Cardiac muscle cell (in vitro differentiated cells and primary cell): ENCODE measurements at places on chromosomes 16 and 17. TPM values are rescaled to one million over a fixed set of nuclear protein-coding genes. Genes with fewer than 3 reads are reported as not detected.

- no peak for DNase-seq
These were observed 211.1 kb downstream of the IRX3 start for GRCh38 chr16:54075446-54075845.

GRCh38 chr16:23320693-23321092, 18.6 kb downstream of the SCNN1B start:
- no peak for DNase-seq

DNA sequence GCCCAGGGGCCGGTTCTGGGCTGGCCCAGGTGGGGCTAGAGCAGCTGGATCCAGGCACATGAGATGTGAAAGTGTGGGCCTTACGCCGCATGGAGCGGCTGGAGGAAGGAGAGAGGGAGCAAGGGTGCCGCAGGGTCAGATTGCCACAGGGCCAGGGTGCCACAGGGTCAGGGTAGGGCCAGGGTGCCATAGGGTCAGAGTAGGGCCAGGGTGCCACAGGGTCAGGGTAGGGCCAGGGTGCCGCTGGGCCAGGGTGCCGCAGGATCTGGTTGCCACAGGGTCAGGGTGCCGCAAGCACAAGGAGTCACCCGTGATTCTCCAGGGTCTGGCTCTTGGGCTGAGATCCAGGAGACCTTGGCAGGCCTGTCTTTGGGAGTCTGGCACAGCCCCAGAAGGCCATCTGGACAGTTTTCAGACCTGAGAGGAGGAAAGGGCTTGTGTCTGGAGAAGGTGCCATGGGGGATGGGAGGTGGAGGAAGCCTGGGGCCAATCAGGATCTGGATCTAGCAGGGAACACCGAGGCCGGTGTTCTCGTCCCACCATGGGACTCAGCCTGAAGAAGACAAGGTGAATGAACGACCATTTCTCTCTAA, 13.1 kb upstream of the LASP1NB start:
- peak; percentile 85 for DNase-seq

DNA sequence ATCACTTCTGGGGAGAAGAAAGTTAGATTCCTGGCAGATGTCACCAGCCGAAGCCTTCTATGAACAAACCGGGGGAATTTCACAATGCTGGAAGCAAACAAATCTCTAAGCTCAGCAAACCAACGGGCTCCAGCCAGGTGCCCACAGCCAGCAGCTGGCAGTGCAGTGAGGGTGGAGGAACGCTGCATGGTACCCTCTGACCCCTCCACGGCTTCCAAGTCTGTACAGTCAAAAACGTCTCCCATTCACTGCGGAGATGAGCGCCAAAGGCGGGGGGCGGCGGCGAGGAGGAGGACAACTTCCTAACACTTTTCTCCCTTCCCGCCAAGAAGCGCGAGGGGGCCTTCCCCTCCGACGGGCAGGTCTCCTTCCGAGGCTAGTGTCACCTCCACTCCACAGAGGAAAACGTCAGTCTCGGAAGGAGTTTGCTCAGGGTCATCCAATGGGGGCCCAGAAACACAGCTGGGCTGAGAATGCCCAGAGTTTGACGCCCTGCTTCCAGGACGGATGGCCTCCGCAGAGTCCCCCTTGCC, 924 bp downstream of the ZNF598 start:
- DNase-seq = peak; percentile 58

DNA sequence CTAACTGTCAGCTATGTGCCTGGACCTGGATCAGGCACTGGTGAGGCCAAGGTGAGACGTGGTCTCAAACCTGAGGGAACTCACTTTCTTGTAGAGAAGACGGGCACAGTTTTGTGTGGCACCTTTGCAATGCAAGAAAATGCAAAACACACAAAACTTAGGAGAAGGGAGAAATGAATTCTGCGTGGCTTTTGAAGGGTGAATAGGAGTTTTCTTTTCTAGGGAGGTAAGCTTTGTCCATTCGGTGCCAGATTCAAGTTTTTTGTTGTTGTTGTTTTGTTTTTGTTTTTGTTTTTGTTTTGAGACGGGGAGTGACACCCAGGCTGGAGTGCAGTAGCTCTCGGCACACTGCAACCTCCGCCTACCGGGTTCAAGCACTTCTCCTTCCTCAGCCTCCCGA, 1.4 kb downstream of the TOM1L1 start:
- DNase-seq = no peak

GRCh38 chr17:1626333-1626732, 2.3 kb downstream of the SLC43A2 start:
- no peak for DNase-seq

GRCh38 chr17:61587807-61588660, 3.0 kb downstream of the NACA2 start:
- DNase-seq = no peak

GRCh38 chr17:6450926-6451832, 6.9 kb downstream of the PIMREG start:
- peak; percentile 59 for DNase-seq

GRCh38 chr16:2744711-2745110, 7.7 kb upstream of the SRRM2 start:
- DNase-seq = no peak

DNA sequence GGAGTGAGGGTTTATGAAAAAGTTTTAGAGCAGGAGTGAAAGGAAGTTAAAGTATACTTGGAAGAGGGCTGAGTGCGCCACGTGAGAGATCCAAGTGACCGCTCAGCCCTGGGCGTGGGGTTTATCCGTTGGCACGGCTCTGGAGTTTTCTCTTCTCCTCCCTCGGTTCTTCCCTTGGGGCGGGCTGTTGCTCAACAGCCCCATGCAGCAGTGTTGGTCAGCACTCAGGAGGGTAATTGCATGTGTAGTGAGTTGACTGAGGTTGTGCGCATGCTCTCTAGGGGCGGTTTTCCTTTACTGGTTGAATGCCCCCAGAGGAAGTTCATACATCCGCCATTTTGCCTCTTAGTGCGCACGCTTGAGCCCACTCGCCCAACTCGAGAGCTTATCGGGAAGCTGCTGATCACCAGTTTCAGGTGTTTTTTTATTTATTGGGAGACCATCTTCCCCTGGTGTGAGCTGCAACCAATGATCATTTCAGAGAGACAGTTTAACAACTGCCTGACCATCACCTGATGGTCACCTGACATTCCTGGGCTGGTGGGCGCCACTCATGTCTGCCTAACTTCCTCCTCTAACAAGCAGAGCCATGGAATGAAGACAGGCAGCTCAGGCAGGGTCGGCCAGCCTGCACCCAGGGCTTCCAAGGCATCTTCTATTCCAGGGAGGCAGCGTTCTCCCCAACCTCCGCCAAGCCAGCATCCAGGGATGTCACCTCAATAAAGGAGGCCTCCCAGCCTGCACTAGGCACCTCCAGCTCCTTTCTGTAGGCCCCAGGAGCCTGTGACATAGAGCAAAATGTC, 41.3 kb upstream of the DNAH17 start:
- no peak for DNase-seq

- DNase-seq = no peak
These were observed 292.9 kb upstream of the CA10 start for GRCh38 chr17:52451294-52451861.

DNA sequence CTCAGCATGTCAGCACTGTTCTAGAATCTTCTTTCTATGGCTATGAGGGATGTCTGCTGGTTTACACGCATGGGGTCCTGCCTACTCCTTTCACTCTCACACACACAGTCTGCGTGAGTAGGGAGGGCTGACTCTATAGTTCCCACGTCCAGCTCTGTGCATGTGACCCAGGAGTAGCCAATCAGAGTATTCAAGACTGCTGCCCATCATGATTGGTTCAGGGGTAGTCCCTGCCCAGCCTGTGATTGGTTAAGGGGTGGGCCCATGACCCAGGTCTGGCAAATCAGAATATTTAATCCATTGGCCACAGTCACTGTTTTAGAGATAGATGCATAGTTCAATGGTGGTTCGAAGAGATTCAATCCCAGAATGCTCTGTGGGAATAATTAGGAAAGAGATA, 151.3 kb upstream of the IRX3 start:
- no peak for DNase-seq

DNA sequence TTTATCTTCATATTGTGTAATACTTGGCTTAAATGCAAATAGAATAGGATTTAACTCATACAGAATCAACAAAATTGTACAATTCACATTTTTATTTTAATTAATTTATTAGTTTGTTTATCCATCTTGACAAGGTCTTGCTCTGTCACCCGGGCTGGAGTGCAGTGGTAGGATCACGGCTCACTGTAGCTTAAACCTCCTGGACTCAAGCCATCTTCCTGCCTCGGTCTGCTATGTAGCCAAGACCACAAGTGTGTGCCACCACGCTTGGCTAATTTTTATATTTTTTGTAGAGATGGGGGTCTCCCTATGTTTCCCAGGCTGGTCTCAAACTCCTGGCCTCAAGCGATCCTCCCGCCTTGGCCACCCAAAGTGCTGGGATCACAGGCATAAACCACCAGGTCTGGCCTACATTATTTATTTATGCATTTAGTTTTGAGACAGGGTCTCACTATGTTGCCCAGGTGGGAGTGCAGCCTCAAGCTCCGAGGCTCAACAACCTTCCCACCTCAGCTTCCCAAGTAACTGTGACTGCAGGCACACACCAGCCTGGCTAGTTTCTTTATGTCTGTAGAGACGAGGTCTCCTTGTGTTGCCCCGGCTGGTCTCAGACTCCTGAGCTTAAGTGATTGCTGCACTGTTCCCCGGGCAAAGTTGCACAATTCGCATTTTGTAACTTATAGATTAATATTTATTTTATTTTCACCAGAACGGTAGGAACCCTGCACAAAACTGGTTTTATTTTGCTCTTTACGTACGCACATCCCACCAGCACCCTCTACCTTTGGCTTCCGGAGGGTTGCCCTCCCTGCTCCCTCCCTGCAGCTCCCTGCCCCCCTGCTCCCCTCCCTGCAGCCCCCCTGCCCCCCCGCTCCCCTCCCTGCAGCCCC, 4.9 kb downstream of the DPEP1 start:
- DNase-seq = peak; percentile 62

DNA sequence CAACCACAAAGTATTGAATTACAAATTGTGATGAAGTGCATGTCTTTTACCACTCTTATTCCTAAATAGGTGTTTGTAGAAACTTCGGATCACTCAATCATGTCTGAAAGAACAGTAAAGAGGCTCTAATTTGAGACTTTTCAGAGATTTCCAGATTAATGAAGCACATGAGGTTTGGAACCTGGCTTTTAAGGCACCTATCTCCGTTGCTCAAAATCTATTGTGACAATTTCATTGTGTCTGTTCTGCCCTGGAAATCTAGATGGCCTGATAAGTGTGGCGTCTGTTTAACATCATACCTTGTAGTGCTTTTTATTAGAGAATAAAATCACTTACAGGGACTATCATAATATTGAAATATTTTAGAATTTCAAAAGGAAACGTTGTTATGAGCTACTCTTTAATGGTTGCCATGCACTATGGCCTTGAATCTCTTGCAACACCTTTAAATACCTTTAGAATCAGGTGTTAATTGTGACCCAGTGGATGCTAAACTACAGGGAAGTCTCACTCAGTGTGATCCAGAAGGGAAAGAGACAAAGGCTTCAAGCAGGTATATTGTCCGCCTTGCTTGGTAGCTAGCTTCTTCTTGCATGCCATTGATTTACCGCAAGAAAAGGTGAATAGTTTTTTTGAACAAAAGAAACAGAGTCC, 210.3 kb downstream of the CNTNAP4 start:
- no peak for DNase-seq

DNA sequence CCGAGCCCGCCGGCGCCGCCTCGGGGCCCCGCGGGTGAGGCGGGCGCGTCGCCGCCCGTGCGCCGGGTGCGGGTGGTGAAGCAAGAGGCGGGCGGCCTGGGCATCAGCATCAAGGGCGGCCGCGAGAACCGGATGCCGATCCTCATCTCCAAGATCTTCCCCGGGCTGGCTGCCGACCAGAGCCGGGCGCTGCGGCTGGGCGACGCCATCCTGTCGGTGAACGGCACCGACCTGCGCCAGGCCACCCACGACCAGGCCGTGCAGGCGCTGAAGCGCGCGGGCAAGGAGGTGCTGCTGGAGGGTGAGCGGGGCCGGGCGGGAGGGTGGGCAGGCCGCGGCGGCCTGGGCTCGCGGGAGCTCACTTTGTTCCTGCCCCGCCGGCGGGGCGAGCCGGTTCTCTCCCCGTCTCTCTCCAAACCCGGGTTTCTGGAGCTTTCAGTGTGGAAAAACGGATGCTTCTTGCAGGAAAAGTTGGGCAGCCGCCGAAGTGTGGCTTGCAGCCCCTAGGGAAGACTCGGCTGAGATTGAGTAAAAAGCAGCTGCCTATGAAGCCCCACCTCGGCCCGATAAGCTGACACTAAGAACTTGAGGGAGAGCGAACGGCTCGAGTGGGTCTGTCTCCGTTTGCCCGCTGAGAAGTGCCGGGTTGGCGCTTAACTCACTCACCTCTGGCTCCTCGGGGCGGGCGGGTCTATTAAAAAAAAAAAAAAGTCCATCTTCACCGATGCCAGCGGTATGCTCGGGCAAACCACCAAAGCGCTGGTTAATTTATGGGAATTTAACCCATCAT, 677 bp downstream of the SNTB2 start:
- DNase-seq = peak; percentile 68

GRCh38 chr17:1541367-1541904, 21.2 kb downstream of the PITPNA start:
- DNase-seq = no peak

DNA sequence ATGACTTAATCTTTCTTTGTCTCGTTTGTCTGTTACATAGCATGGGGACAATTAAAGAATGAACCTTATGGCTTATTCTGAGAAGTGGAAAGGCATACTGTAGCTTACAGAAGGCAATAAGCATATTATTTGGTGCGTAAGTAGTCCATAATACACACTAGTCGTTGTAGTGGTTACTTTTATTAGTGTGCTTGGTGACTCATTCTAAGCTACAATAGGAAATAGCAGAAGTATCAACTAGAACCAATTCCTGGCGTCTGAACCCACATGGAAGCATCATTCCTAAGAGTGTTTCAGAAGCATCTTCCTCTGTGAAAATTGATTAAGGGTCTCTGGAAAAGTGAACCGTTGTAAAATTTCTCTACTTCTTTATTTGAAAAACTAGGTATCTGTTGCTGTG, 777.8 kb upstream of the EEF2KMT start:
- DNase-seq = no peak

- DNase-seq = peak; percentile 94
These were observed 22.9 kb upstream of the YWHAE start for GRCh38 chr17:1422885-1423284.

- DNase-seq = no peak
These were observed 31.2 kb downstream of the NDEL1 start for GRCh38 chr17:8466873-8467272.

DNA sequence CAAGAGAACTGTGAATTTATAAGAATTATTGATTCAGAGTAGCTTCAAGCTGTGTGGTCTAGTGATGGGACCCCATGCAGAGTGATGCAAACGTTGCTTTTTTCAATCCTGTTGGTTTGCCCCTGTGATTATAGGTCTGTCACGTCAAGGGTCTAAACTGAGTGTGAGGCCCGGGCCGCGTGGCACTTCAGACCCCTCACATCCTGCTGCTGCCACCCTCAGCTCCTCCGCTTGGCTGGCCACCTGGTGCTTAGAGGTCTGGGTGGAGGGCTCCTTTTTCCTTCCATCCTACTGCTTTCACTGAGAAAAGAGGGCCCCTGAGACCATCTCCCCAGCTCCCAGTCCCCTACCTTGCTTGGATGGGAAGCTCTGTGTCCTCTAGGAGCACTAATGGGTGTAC, 12.0 kb downstream of the MYL4 start:
- no peak for DNase-seq

Gene TLCD3B
- not detected in 2 replicates for polyA plus RNA-seq

Gene KCNJ18
- not detected in 2 replicates for polyA plus RNA-seq

Gene ATP2C2
- 0.53 and 0.79 TPM in 2 replicates for polyA plus RNA-seq

Gene AOC3
- 2.6 and 3.4 TPM in 2 replicates for polyA plus RNA-seq

Gene CD79B
- 0.23 TPM in 1 of 2 replicates, not detected in the other for polyA plus RNA-seq

Gene EXOC3L1
- polyA plus RNA-seq = 2.8 and 4.3 TPM in 2 replicates

Gene CLEC19A
- not detected in 2 replicates for polyA plus RNA-seq

Gene SPNS3
- polyA plus RNA-seq = not detected in 2 replicates

Gene LGALS9
- polyA plus RNA-seq = 0.46 and 0.90 TPM in 2 replicates

Gene PLXDC1
- 6.3 and 6.6 TPM in 2 replicates for polyA plus RNA-seq
